CD4-positive, alpha-beta T cell treated with Interleukin-15 for 4 hours (primary cell): ENCODE measurements at places on chromosomes 5 and 9.

- no peak for DNase-seq
Observed at GRCh38 chr5:74468421-74468820, 172.1 kb downstream of the ENC1 start.

DNA sequence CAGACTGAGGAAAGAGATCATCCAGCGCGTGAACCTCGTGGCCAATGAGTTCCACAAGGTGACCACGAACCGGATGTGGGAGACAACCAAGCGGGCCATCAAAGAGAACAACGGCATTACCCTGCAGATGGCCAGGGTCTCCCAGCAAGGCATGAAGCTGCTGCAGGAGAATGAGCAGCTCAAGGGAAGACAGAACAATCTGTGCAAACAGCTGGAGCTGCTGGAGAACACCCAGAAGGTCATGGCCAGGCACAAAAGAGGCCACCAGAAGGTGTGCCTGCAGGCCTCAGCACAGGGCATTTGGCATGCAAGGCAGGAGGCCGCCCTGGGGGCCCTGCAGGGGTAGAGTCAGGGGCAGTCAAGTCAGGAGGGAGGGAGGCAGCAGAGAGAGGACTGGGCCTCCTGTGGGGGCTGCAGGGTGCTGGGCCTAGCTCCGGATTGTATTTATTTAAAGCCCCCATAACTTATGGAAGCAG lies 4.2 kb downstream of the PTRH1 start:
- no peak for DNase-seq

DNA sequence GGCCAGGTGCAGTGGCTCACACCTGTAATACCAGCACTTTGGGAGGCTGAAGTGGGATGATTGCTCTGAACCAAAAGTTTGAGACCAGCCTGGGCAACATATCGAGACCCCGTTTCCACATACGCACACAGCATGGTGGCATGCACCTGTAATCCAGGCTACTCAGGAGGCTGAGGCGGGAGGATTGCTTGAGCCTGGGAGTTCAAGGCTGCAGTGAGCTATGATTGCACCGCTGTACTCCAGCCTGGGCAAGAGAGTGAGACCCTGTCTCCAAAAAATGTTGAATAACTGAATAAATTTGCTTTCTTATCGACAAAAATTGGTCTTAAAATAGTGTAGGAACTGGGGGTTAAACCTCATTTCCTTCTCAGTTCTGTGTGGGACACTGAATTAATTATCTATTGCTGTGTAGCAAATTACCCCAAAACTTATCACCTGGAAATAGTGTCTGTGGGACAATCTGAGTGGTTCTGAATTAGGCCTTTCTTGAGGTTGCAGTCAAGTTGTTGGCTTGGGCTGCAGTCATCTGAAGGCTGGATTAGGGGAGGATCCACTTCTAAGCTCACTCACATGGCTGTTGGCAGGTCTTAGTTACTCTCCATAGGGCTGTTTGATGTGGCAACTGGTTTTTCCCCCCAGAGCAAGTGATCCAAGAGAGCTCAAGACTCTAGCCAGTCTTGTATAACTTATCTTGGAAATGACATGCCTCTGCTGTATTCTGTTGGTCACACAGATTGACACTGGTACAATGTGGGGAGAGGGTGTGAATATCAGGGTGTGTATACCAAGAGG lies 2.0 kb downstream of the SNX30 start:
- DNase-seq = no peak

- peak; percentile 19 for DNase-seq
Observed at GRCh38 chr9:91421971-91422757, 1.5 kb downstream of the NFIL3 start.

DNA sequence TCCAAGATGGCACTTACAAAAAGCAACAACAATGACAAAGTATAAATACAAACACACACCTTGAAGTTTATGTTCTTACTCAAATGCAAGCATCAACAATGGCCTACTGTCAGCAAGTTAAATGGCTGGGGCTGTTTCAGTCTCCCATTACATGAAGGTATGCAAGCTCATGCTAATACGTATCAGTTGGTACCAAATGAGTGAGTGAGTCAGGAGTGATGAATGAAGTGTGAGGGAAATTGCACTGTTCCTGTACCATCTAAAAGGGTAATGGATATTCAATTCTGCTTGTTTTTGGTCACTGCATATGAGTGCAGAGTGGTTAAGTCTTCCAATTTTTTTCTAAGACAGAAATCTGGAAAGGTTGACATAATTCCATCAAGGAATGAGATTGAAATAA lies 964.9 kb downstream of the MAT2B start:
- DNase-seq = no peak

DNA sequence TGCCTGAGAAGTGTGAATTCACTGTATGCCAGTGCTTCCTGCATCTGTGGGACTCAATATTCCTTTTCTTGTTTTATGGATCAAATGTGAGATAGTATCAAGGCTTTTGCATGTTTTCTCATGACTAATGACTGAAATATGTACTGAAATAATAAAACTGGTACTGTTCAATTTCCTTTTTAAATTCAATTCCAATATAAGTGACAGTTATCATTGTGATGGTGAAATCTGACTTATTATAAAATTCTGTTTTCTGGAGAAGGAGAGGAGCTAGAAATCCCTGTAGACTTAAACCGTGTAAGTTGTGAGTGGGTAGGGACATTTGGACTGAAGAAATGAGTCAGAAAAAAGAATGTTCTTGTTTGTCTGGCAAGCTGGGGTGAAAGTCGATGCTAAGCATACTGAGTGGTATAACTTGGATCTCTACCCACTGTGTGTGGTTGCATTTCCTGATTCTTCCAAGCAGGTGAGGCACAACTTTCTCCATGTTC lies 245.2 kb downstream of the EFNA5 start:
- no peak for DNase-seq

DNA sequence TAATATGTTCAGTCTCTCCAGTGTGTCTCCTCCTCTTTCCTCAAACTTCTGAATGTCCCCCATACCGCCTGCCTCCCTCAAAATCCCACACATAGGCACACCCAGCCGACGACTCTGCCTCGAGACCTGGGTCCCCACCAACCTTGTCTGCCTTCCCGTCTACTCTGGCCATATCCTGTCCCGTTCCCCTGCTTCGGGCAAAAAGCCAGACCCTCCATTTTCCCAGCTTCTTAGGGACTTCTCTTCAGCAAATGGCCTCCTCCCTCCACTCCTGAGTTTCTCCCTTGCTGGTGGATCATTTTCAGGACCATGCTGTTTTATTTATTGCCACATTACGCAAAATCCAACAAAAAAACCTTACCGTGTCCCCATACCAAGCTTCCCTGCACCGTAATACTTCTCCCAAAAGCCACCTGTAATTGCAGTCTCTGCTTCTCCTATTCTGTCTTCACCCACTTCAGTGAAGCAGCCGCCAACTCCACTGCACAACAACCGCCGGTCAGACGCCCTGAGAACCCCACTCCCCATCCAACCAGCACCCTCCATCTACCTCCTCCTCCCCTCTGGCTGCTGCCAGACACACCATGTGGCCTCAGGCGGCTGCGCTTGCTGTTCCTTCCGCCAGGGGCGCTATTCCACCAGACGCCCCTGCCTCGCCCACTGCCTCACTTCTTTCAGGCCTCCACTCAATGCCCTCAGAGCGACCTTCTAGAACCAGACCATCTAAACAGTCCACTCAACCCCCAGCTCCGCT lies 117.0 kb downstream of the TRPM6 start:
- no peak for DNase-seq

GRCh38 chr9:78954286-78954685 lies 617.5 kb upstream of the TLE4 start:
- DNase-seq = no peak

DNA sequence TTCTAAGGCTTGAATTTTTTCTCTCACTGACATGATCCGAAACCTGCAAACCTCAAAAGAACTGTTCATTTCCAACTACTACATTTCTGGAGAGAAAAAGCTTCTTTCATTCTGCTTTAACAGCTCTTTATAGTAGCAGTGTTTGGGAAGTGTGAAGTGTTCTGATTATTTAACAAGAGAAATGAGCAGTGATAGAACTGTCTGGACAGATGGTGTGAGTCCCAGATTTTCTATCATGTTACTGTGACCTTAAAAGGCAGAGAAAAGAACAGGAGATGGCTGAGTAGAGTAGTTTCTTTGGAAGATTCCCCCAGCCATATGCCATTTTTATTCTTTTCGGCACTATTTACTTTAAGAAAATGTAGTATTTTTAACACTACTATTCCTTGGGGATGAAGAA lies 41.3 kb upstream of the TAL2 start:
- DNase-seq = no peak

DNA sequence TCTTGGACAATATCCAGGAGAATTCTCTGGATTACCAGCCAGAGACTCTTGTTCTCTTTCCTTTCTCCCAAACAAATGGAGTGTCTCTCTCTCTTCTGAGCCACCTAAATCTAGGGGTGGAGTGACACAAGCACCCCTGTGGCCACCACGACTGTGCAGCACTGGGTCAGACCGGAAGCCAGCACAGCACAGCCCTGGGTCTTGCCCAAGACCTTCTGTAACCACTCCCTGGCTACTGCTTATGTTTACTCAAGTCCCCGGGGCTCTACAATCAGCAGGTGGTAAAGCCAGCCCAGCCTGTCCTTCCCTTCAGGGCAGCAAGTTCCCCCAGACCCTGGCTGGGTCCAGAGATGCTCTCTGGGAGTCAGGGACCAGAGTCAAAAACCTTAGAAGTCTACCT lies 110.0 kb upstream of the TUT7 start:
- DNase-seq = no peak

GRCh38 chr5:31244921-31245320 lies 51.4 kb downstream of the CDH6 start:
- DNase-seq = no peak

- no peak for DNase-seq
Observed at GRCh38 chr9:120775859-120776258, 17.4 kb downstream of the FBXW2 start.
